Activated CD4-positive, alpha-beta T cell treated with anti-CD3 and anti-CD28 coated beads, Interleukin-2, amount 50 U/mL, for 1 hour (primary cell): ENCODE measurements at places on chromosomes 3 and 15.

GRCh38 chr15:33115191-33115861 lies 79.2 kb downstream of the FMN1 start:
- DNase-seq = no peak

DNA sequence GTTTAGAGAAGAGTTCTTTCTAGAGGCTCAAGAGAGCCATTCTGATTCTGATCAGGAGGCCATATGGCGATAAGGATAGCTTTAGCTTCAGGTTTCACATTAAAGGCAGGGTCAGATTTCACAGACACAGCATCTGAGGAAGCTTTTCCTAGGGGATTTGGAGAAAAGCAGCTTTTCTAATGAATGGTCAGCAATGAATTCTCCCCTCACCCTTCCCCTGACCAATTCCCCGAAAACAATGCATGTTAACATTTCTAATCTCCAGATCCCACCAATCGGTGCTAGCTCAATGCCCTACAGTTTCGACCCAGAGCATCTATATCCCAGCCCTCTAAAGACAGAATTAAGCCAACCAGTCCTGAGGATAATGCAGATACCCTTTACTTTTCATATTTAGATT lies 9.8 kb downstream of the AGBL1 start:
- no peak for DNase-seq

DNA sequence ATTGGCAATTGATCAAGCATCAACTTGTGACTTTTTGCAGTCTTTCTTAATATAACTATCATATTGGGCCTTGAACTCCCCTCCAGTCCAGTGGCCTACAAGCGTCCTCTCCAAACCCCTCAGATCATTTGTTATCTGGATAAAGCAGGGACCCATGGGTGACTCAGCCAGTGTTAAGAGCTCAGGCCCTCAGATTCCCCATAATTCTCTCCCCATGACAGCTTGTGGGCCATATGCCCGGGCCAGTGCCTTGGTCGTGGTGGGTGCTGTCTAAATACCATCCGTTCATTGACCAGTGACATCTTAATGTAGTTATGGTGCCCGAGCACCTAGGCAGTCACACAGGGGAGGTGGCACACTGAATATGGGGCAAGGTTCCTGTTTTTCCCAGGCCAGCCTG lies 18.1 kb downstream of the MCF2L2 start:
- no peak for DNase-seq

DNA sequence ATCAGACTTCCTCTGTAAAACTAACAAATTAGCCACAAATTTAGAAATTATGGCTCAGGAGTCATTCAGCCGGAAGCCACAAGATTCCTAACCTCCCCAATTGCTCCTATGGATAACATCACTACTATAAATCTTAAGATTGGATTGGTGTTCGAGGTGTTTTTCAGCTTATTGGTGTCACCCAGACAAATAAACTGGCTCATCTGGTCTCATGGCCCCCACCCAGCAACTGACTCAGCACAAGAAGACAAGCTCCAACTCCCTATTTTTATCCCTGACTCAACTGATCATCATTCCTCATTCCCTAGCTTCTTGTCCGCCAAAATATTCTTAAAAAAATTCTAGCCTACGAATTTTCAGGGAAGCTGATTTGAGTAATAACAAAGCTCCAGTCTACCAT lies 135.1 kb upstream of the STRIT1 start:
- DNase-seq = no peak

DNA sequence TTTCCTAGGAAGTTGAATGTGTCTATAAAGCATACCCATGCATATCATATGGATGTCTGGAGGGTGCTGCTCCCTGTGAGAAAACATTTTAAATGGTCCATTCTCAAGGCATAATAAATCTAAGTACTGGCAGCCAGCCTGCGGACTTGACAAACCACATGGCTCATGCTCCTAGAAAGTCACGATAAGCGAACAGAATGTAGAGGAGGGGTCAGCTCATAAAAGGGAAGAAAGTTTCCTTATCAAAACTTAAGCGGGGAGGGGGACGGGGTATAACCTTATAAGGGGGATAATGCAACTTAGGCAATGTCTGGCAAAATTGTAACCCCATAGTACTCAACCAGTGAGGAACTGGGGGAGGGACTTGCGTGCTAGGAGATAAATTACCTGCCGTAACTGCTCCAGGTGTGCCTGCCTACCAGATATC lies 159.8 kb upstream of the LMCD1 start:
- no peak for DNase-seq

DNA sequence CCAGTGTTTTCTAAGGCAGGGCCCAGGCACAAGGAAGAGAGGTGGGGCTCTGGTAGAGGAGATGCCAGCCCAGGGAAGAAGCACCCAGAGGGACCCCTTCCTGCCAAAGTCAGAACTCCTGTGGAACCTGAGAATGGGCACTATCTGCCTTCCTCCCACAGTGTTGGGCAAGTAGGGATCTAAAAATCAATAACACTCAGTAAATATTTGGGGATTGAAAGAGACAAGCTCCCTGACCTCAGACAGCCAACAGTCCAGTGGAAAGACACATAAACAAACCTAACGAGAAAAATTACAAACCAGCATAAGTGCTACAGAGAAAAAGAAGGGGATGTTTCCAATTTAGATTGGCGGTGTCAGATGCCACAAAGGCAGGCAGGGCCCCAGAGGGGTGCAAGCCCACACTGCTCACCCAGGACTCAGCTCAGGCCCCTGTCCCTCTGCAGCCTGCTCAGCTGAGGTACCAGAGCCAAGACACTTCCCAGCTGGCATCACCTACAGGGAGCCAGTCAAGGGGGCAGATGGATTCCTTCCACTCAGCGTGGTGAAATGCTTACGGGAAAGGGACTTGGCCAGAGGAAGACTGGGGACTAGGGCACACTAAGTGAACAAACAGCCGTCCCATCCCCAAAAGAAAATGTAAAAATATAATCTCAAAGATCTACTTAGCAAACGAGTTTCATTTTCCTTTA lies 15.9 kb downstream of the ADCY5 start:
- DNase-seq = no peak

- DNase-seq = no peak
These were observed 109.7 kb upstream of the ROPN1 start for GRCh38 chr3:124101643-124102042.

GRCh38 chr15:22902046-22902445 lies 63.6 kb downstream of the NIPA2 start:
- DNase-seq = no peak
